ENCODE measurements at places on chromosomes 16 and 17.
A peak's percentile ranks its signal among the peaks of the same experiment; 100 is the strongest.

DNA sequence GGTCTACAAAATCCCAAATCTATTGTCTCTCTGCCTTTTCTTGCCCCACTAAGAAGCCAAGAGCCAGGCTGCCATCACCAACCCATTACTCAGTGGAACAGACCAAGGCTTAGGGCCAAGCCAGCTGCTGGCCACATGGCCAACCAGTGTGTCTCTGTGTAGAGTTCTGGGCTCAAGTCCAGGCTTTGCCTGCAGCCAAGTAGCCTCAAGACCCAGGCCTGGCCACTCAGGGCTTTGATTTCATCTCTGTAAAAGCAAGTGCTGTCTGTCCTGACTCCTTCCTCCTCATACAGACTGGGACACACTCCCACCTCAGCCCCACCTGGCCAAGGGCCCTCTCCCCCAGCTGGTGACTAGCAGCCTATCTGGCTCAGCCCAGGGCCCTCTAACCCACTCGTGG is 14.6 kb downstream of the SREBF1 start:
- DNase-seq = no peak

DNA sequence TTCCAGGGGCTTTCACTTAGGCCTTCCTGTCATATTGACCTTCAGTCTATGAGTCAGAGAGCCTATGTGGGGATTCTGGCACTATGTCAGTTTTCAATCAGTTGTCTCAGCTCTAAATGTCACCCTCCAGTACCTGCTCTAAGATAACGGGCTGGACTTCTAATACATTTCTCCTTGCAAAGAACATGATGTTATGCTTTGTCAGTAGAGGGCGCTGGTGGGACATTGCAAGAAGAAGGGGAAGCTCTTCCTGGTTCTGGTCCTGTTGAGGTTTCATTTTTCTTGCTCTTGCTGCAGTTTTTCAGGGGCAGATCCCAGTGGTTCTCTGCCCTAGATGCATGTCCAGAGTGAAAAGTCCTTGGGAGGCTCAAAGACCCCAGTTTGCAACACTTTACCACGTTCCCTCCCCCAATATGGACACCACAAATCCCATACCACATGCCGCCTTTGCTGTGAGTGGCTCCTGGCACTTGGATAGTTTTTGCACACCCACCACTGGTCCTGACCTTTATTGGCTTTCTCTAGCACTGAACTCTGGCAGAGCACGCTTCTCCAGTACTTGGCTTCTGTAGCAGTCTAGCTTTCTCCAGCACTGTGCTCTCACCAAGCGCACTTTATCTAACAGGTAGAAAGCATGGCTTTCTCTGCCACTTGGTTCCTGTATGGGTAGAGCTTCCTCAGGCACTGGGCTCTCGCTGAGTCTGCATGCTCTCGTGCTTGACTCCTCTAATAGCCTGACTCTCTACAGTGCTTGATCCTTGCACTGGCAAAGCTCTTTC is 49.0 kb downstream of the BCL7C start:
- DNase-seq = peak; percentile 30

GRCh38 chr16:51243936-51244436 is 92.9 kb upstream of the SALL1 start:
- DNase-seq = no peak

GRCh38 chr17:19334331-19334730 is 28.2 kb downstream of the B9D1 start:
- no peak for DNase-seq

- DNase-seq = no peak
These were observed 826 bp upstream of the MPO start for GRCh38 chr17:58281511-58282011.

Measured in stimulated activated CD8-positive, alpha-beta memory T cell treated with anti-CD3 and anti-CD28 coated beads, Interleukin-7, amount 100 ng/mL, for 1 hour (primary cell).